ENCODE measurements at places on chromosomes 11 and 22.

GRCh38 chr22:45581549-45582080 lies 78.9 kb downstream of the FBLN1 start:
- DNase-seq, result no peak

- no peak for DNase-seq
Observed at GRCh38 chr22:39268645-39269044, 23.9 kb upstream of the PDGFB start.

GRCh38 chr11:120121914-120122473 lies 15.9 kb downstream of the TRIM29 start:
- no peak for DNase-seq

DNA sequence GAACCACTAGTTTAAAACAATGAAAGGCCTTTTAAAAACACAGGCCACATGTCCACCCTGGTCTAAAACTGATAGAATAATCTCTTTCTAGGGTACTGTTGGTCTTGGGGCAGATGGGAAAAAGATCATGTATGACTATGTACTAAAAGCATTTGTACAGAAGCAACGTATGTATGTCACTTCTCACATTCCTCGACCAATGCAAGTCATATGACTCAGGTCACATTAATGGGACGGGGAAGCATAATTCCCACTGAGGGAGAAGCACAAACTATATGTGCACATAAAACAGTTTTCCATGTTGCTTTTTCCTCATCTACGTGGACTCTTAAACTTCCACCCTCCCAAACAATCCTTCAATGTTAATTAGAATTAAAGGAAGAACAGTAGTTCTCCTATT lies 32.2 kb upstream of the GAB2 start:
- DNase-seq, result no peak

- DNase-seq, result no peak
Observed at GRCh38 chr11:60863550-60864521, 3.5 kb upstream of the ZP1 start.

GRCh38 chr11:65448418-65449105 lies 26.0 kb downstream of the NEAT1 start:
- DNase-seq, result no peak

DNA sequence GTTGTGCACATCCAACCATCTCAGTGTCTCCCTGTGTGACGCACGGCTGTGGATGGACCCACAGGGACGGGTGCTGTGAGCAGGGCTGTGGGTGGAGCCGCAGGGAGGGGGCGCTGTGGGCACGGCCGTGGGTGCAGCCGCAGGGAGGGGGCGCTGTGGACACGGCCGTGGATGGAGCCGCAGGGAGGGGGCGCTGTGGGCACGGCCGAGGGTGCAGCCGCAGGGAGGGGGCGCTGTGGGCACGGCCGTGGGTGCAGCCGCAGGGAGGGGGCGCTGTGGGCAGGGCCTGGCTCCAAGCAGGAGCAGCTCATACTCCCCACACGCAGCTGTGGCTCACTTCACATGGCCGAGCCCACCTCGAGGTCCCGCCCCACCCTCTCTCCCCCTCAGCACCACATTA lies 6.0 kb upstream of the MAPK11 start:
- DNase-seq, result no peak

DNA sequence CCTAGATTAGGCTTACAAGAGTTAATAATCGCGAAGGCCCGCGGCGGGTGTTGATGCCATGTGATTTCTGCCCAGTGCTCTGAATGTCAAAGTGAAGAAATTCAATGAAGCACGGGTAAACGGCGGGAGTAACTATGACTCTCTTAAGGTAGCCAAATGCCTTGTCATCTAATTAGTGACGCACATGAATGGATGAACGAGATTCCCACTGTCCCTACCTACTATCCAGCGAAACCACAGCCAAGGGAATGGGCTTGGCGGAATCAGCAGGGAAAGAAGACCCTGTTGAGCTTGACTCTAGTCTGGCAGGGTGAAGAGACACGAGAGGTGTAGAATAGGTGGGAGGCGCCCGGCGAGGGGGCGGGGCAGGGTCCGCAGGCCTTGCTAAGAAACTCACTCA lies 65.5 kb downstream of the AAMDC start:
- DNase-seq, result no peak

- DNase-seq, result no peak
Observed at GRCh38 chr22:31230155-31230870, 18.2 kb downstream of the LIMK2 start.

- no peak for DNase-seq
Observed at GRCh38 chr11:113324250-113324649, 9.9 kb downstream of the TTC12 start.

DNA sequence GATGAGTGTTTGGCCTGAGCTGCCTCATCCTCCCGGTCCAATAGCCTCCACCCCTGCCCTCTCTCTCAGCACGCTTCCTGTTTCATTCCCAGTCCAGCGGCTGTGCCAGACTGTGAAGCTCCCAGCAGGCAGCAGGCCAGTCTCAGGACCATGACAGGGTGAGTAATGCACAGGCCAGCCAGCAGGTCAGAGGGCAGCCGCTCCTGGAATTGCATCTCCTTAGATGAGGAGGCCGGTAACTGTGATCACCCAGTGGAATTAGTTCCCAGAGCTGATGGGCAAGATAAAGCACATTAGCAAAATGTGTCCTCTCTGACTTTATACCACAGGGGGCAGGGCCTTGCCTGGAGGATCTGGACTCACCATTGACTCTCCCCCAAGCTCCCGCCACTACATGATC lies 251.2 kb downstream of the ETS1 start:
- no peak for DNase-seq

GRCh38 chr11:33706546-33706945 lies 5.9 kb upstream of the C11orf91 start:
- no peak for DNase-seq

DNA sequence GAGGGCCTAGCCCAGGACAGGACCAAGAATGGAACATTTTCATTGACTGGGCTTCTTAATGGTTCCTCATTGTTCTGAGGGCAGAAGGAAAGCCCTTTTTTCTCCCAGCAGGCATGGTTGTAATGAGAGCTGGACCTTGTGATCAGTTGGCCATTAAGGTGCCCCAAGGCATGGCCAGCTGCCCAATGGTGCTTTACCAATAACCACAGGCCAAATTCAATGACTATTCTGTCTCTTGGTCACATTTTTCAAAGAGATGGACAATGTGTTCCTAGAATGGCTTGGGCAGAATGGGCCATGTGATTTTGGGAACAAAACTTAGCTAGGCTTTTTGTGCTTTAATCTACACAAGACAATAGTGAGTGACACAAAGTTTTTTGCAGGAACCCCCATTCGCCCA lies 7.3 kb downstream of the NAV2 start:
- no peak for DNase-seq
